ENCODE measurements at places on chromosomes 1 and 21. TPM values are rescaled to one million over a fixed set of nuclear protein-coding genes. Genes with fewer than 3 reads are reported as not detected.

DNA sequence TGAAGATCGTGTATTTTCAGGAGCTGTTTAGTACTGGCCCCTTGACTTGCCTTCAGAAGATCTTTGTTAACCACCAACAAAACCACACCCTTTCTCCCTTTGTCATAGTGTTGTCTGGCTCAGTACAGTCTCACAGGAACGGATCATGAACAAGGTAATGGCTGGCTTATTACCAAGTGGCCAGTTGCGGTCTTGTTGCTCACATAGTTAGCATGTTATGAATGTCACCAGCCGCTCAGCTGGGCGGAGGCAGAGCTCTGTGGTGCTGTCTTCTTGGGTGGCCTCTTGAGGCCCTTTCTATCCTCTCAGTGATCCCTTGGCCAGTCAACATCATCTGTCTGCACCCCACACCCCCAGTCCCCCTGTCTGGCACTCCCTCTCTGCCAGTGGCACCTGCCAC, 21.4 kb downstream of the CNIH3 start:
- no peak for DNase-seq

DNA sequence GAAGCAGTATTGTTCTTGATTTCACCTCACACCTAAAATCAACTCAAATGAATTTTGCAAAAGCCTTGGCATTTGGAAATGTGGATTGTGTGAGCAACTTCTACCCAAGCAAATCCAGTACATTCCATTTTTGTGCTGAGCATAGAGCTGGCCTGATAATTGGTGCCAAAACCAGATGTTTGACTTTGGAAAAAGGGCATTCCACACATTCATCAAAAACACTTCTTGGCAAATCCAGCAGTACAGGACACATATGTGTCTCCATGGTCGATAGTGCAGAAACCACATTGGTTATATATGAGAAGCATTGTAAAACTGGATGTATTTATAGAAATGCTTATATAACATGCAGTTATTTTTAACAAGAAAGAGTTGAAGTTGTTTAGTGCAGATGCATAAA, 210.4 kb downstream of the KCNK2 start:
- DNase-seq: no peak

Gene ZNF683
- total RNA-seq: not detected

Gene GJA4
- 1.4 TPM for total RNA-seq

Gene HPCAL4
- 0.15 TPM for total RNA-seq

Gene BLACAT1
- total RNA-seq: 4.0 TPM

Gene OLFM3
- 0.29 TPM for total RNA-seq

Gene KIF21B
- 7.0 TPM for total RNA-seq

Gene TFB2M
- 27.7 TPM for total RNA-seq

Gene INKA2
- total RNA-seq: 11.9 TPM

- no peak for DNase-seq
These were observed 85.9 kb downstream of the PSMG1 start for GRCh38 chr21:39097335-39097861.

DNA sequence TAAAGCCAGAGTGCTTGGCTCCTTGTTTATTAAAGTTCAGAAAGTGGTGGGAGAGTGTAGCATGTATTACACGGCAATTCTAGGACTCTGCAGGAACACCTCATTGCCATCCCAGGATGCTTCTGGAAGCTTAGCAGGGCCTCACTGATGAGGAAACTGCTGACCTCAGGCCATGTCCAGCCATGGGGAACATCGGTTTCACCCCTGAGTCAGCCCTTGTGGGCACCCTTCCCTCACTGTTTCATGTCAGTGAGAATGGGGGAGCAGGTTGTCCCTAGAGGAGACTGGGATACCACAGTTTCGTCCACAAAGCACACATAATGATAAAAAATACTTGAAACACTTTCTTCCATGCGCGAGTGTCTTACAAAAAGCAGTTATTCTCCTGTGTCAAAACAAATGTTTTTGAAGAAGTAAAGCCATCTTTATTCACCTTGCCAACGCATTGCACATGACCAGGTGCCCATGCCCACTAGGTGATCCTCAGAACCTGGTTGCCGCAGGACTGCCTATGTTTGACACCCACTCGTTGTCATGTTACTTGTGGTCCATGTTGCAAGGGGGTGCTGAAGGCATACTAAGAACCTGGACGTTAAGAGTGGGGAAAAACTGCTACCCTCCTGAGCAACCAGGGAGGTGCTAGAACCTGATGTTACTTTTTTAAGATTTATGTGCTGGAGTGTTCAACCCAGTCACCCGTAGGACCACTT, 41.2 kb upstream of the TTC22 start:
- DNase-seq: no peak

DNA sequence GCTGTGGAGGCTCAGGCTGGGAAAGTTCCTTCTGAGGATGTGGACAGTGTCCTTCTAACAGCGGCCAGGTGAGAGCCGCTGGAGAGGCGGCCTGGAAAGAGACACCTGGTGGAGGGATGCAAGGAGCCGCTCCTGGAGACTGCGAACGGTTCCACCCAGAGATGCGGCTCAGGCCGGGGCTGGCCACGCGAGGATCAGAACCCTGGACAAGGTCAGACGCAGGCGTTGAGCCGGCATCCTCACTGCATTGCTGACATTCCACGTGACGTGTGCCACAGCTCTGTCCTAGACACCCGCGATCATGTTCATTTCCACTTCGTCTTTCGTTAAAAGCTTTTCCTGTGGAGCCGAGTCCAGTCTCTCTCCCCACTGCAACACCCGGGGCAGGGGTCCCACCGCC, 28.8 kb downstream of the CFAP74 start:
- no peak for DNase-seq

Gene PTGFR
- not detected for total RNA-seq

GRCh38 chr1:75531570-75531969, 79.3 kb downstream of the SLC44A5 start:
- DNase-seq: no peak

Gene CD1E
- total RNA-seq: not detected

DNA sequence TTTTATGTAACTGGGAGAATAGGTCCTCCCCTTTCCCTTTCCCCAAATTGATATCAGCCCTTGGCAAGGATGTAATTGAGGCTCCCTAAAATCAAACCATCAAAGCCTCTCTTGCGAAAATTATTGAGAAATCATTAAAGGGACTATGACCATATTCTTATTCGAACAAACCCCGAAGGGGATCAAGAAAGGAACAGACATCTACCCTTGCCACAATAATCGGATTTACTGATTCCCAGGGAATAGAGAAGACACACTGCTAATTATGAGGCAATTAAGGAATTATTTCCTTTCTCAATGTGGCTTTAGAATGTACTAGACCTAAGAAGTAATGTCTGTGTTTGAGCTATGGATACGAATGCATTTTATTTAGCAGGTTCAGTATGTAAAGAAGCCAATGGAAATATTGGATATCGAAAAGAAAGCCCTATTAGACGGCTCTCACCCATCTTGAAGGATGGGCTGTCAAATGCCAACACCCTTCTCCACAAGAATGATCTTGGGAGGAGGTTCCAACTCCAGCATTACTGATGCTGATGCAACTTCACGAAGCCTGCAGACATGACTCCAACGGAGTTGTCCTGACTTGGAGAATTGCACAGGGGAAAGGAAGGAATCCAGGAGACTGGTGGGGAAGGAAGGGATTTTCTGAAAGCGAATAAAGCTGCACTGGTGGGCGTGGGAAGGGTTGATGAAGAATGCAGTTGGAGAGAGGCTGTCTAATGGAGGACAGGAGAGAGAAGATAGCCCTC, 11.6 kb upstream of the PTPRF start:
- DNase-seq: no peak

DNA sequence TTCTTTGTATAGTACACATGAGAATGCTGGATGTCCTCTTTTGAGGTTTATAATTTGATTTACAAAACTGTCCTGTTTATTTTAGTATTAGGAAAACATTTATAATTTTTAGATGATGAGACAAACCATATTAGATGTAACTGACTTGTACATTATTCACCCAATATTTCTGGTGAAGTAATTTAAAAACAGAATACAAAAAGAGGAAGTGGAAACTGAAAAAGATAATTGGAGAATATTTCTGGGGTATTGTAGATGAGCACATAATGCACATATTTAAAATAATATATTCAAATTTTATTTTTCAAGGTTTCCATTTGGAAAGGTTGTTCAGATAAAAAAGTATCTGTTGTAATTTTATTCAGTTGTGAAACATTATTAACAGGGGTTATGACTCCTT, 40.7 kb downstream of the XPR1 start:
- DNase-seq: no peak

DNA sequence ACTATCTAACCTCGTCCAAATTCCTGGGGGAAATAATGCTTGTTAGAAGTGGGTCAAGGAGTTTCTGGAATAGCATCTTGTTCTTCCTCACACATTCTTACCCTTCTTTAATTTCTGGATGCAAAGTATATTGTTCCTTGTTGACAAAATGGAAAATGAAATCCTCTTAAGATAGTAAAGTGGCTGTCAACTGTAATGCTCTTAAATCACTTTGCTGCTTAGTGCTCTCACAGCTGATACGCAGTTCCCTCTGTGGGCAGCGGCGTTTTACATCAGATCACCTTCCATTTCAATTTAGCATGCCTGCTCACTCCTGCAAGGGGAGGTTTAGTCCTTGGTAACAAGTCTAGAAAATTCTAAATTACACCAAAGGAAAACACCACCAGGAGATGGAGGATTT, 113.1 kb downstream of the DNM3 start:
- DNase-seq: no peak

Gene KRTAP19-3
- not detected for total RNA-seq

DNA sequence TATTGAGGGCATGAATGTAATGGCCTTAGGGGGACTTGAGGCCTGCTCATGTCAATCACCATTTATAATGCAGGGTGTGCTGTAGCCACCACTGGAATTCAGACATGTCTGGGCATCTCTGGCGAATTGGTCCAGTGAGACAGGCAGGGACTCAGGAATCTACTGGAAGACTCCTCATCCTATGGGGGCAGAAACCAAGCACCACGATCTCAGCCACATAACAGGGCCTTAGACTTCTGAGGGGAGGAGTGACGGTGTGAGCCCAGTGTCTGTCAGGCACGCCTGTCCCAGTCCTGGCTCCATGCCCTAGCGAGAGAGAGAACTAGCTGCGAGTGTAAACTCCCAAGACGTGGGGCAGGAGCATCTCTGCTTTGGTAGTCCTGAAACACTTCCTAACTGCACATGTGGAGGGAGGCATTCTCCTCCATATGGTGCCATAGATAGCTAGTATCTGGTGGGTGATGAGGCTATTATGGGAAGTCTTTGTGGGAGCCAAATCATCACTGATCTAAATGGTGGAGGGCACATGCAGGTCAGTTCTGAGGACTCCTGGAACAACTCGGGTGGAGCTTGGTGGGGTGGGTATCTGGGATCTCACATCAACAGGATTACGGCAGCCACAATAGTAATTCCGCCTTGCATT, 29.8 kb upstream of the KIAA0040 start:
- DNase-seq: no peak

Gene NCF2
- not detected for total RNA-seq

Gene DRAXIN
- total RNA-seq: 20.1 TPM

- DNase-seq: no peak
These were observed 5.4 kb downstream of the MEAF6 start for GRCh38 chr1:37509181-37509580.

DNA sequence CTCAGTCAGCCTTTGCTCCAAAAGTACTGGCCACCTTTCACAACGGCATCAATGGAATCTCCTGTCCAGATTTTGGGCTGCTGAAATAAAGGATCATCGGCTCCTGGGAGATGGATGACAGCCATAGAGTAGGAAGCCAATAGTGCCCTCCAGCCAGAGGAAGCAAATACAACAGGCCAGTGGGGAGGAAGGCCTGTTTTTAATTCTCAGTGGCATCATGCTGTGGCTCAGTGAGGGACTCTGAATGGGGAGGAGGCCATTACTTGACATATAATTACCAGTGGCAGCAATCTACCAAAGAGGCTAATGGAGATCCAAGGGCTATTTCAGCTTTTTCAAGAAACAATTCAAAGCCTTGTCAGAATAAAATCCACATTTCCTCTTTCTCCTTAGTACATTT, 26.7 kb downstream of the COLGALT2 start:
- no peak for DNase-seq

- no peak for DNase-seq
These were observed 1.0 kb downstream of the GATAD2B start for GRCh38 chr1:153921803-153922075.

- no peak for DNase-seq
These were observed 15.6 kb downstream of the SERINC2 start for GRCh38 chr1:31428436-31429221.

Gene CAPZB
- 348 TPM for total RNA-seq

Gene TTC22
- 0.59 TPM for total RNA-seq

DNA sequence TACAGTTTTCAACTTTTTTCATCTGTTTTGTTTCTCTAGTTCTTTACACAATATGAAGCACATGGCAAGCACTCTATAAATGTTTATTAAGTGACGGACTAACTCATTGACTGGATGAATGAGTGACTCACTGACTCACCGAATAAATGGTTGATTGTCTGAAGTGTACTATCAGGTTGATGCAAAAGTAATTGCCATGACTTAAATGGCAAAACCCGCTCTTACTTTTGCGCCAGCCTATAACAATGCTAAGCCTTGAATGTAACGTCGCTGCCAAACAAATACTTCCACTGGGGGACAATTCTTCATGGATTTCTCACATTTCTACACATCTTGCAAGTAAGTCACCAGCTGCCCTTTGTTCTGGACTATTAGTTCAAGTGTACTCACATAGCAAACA, 109.0 kb upstream of the KCTD3 start:
- no peak for DNase-seq

DNA sequence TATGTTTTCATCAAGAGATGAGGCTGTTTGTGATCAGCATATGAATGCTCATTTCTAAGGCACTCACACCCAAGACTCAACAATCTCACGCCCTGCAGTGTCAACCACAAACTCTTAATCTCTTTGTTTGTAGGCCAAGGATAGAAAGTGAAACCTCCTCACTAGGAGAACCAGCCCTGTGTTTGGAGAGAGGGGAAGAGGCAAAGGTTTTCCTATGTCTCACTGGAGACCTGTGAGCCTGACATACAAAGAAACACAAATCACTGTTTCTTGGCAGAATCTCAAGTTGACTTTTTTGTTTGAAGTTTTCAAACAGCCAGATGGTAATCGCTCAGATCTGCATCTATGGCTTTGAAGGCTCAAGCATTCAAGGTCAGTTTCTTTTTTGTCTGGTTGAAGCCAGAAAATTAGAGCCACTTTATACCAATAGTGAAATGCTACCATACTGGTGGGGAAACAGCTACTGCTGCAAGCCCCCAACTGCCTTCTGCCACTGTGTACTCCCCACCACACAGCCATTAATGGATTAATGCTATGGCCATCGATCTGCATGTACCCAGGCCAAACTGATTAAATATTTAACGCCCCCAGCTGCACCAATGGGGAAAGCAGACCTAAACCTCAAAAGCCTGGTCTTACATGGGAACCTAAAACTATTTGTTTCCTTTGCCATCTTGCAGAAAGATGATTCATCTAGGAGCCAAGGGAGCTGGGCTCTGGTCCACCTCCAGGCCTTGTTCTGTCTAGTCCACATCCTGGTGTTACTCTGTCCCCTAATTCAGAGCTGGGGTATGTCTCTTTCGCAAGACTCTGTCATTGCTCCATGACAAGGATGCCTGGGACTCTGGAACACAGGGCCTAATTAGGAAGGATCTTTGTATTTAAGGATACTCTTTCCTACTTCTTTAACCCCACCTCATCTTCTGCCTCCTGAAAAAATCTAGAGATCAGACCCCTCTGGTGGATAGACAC, 16.3 kb downstream of the PDZK1 start:
- no peak for DNase-seq

- DNase-seq: no peak
These were observed 162.4 kb upstream of the PTBP2 start for GRCh38 chr1:96559181-96559580.

Measured in H9 (cell line).